ENCODE measurements at places on chromosomes 6 and 20. TPM values are rescaled to one million over a fixed set of nuclear protein-coding genes. Genes with fewer than 3 reads are reported as not detected.

Gene PRL
- not detected for total RNA-seq

Gene CENPW
- total RNA-seq, result 7.3 TPM

Gene CDC40
- 21.1 TPM for total RNA-seq

Gene TRMT6
- total RNA-seq, result 8.2 TPM

Gene RIPOR2
- total RNA-seq, result 2.7 TPM

Gene CYP21A2
- total RNA-seq, result not detected

Gene SIRPB2
- total RNA-seq, result not detected

Gene FOXQ1
- not detected for total RNA-seq

All from GM23248 (cell line).